Dermis microvascular lymphatic vessel endothelial cell (primary cell): ENCODE measurements at places on chromosomes 6 and 20. TPM values are rescaled to one million over a fixed set of nuclear protein-coding genes. Genes with fewer than 3 reads are reported as not detected.

ZC3H12D gene
- total RNA-seq, result under 0.01 TPM in 2 replicates

ENPP5 gene
- under 0.01 TPM in 1 of 2 replicates, not detected in the other for total RNA-seq

HUS1B gene
- total RNA-seq, result 0.51 and 1.0 TPM in 2 replicates

COL11A2 gene
- under 0.01 and 0.38 TPM in 2 replicates for total RNA-seq

CNKSR3 gene
- 6.8 and 8.3 TPM in 2 replicates for total RNA-seq

ALDH5A1 gene
- 0.64 and 2.7 TPM in 2 replicates for total RNA-seq

THBD gene
- total RNA-seq, result 7.7 and 9.6 TPM in 2 replicates

OGFRL1 gene
- total RNA-seq, result 3.2 and 4.6 TPM in 2 replicates

MLIP gene
- 1.3 and 2.6 TPM in 2 replicates for total RNA-seq

KCNK16 gene
- total RNA-seq, result not detected in 2 replicates

POM121L2 gene
- total RNA-seq, result not detected in 2 replicates

SEC23B gene
- 33.5 and 39.4 TPM in 2 replicates for total RNA-seq
